ENCODE measurements at places on chromosomes 11 and 22.

DNA sequence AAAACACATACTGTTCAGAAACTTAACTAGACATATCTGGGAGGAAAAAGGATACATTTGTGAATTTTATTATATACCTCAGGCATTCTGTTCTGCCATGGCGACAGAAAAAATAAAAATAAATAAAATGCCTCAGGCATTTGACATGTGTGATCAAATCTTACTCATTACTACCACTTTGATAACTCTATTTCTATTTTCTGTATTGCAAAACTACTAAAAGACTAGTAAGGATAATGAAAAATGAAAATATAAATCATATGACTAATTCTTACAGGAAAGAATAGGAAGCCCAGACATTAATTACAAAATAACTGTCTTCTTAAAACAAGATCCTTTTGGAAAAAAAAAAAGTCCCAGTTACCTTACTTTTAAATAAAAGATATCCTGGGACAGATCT lies 5.3 kb downstream of the PICALM start:
- DNase-seq, result no peak

- no peak for DNase-seq
These were observed 111.6 kb downstream of the PHF21B start for GRCh38 chr22:44898236-44898635.

DNA sequence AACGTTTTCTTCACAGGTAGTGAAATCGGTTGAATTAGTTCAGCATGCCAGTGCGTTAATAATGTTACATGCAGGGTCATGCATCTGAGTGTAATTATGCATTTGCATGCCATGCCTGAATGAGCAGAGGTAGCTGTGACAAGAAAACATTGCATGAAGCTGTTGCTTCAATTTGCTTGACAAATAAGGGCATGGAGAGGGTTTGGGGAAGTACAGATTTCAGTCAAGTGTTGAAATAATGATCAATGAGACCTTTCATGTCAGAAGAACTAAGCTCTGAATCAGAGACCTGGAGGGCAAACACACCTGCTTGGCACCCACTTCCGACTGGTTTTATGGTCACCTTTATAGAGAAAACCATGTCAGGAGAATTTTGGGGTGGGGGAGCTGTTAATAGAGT lies 221.4 kb downstream of the DBX1 start:
- no peak for DNase-seq

DNA sequence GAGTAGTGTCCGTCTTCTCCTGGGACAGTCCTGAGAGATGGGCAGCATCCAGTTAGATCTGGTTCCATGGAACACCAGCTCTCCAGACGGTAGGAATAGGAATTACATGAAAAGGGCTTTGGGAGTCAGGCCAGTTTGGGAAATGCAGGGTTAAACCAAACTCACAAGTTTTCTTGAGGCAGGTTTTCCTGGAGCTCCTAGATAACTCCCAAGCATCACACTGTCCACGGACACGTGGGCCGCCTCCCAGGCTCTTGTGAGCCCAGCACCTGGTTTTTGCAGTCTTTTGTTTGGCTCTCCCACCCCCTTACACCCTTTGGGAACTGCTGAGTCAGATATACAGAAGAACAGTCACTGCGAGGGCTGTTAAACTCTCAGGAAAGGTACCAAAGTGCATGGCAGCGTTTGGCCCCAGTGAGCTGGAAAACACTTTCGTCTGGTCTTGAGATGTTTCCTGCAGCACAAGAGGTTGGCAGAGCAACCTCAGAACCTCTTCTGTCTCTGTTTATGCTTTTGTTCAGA lies 90.0 kb downstream of the BCR start:
- DNase-seq, result no peak

DNA sequence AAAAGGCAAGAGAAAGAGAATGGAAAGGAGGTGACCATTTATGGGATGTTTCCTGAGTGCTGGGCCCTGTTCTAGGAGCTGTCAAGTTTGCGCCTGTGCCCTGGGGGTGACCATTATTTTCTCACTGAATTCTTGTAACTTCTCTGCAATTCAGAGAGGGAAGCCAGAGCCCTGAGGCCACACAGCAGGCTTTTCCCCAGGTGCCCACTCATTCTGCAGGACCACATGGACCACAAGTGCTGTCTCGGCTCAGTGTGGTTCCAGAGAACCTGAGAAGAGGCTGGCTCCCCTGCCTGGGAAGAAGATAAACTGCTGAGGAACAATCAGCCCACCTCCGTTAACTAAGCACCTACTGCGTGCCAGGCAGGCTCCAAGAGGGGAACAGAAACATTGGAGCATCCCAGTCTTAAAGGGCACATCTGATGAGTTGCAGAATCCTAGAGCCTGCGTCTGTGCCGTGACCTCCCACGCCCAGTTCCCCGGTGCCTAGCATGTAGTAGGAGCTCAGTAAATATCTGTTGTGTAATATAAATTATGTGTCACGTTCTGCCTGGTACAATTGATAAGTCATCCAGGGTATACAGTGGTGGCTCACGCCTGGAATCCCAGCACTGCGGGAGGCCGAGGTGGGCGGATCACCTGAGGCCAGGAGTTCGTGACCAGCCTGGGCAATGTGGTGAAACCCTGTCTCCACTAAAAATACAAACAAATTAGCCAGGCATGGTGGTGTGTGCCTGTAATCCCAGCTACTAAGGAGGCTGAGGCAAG lies 31.6 kb upstream of the CRYBB3 start:
- no peak for DNase-seq

GRCh38 chr11:46711303-46711702 lies 7.7 kb upstream of the F2 start:
- DNase-seq, result no peak

DNA sequence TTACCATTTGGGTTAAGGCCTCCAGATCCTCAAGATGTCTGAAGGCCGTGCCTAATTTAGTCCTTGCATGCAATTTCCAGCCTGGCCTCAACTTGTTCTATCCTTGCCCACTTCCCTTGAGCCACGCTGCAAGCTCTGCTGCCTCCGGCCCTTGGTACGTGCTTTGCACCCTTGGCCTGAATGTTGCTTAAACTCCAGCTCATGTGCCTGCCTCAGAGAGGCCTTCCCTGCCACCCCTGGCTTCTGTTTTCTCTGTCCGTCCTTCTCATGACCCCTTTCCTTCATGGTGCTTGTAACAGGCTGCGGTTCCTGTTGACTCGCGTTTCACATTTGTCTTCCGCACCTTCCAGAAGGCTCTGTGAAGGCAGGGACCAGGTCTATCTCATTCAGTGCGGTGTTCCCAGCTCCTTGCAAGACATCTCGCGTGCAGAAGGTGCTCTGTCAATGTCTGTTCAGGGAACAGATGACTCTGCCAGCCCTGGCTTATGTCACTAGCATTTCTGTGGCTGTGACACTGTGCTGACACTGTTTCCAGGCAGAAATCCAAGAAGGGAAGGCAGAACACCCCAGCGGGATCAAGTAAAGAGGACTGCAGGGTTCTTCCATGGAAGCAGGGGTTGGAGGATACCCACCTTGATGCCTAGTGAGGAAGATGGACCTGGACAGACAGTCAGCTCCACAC lies 61.8 kb downstream of the FBLN1 start:
- DNase-seq, result no peak

DNA sequence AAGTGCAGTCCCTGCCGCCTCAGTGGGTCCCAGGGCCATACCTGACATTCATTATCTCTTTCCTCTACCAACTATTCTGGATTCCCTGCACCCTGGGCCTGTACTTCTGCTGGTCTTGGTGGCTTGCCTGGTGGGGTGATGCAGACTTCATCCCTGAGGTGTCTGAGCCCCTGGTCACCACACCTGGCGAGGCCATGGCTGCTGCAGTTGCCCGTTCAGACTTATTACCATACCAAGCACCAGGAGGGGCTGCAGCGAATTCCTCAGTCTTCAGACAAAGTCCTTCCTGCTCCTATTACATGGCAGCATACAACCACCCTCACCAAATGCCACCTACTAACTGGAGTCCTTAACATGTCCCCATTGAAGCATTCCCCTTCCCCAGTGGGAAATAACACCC lies 73.0 kb upstream of the SLC22A12 start:
- DNase-seq, result no peak

- no peak for DNase-seq
These were observed 163.0 kb downstream of the GRIK4 start for GRCh38 chr11:120674542-120674941.

GRCh38 chr11:126646701-126647557 lies 291.4 kb downstream of the ST3GAL4 start:
- no peak for DNase-seq

DNA sequence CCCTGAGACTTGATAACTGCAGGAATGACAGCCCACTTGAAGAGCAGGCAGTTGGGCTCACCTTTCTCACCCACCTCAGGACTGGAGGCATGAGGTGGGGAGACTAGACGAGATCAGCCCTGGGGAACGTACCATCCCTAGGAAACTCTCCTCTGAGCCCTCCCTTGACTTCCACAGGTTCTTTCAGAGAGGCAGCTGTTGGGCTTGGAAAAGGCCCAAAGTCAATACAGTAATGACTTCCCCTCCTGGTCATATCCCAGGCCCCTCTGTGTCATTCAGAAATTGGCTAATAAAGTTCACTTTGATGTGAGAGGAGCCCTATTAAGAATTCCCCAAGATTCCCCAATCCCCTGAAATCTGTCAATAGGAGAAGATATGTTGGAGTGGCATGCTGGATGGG lies 5.8 kb upstream of the NECTIN1 start:
- DNase-seq, result no peak

DNA sequence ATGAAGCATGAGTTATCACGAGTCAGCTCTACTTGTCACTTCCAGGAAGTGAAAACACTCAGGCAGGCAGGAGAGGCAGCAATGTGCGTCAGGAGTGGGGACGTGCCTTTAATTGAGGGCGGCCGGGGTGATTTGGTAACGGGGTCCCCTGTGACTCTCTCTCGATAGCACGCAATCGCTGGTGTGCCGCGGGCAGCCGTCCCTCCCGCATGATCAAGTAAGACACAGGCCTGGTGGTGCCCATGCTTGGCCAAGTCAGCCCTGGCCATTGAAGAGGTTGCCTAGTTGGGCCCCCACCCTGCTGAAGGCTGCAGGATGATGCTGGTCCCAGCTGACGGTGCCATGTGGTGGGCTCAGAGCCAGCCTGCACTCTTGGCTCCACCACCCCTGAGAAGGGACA lies 29.7 kb downstream of the CACNG2 start:
- no peak for DNase-seq

GRCh38 chr11:15006139-15006759 lies 34.1 kb upstream of the CALCA start:
- DNase-seq, result no peak

GRCh38 chr11:118602331-118602730 lies 5.1 kb upstream of the PHLDB1 start:
- peak; percentile 52 for DNase-seq

- peak; percentile 63 for DNase-seq
These were observed 2.0 kb downstream of the DAGLA start for GRCh38 chr11:61682093-61682732.

DNA sequence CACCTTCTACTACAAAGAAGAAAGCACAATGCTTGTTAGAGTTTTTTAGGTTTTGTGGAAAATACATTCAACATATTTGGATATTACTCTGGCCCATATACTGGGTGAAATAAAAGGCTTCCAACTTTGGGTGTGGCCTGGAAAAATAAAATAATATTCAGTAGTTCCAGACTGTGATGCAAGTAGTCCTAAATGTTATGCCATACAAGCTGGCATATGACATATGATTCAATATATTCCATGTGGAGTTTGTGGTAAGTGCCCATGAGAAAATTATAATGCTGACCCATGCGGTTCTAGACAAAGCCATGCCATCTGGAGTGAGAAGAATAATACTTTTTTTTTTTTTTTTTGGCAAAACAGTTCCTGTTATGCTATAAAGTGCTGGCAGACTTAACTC lies 683.3 kb downstream of the LUZP2 start:
- DNase-seq, result no peak

DNA sequence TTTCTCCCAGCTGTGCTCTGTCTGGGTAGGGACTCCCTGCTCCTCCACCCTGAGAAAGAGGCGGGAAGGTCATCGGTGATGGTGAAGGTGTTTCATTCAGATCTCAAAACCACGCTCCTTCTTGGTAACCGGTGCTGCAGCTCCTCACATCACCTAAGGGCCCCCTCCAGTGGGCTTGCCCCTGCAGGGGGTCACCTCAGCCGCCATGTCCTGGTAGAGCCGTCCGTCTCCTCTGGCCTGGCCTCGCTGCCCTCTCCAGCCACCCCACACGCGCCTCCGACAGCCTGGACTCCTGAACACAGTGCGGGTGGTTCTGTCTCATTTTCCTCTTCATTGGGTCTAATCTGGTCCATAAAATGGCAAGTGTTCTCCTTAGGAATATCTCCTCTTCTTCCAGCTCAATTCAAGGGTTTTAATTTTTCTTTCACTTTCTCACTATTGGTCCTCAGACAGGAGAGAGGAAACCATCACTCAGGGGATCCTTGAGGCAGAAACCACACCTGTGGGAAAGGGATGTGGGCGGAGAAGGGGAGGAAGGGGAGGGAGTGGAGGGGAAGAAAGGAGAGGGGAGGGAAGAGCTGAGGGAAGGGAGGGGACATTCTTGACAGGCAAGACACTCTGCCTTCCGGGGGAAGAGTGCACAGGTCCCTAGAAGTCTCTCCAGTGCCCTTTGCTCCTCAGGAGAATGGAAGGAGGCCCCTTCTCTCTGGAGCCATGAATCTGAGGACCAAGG lies 1338.4 kb downstream of the TBC1D22A start:
- DNase-seq, result no peak

DNA sequence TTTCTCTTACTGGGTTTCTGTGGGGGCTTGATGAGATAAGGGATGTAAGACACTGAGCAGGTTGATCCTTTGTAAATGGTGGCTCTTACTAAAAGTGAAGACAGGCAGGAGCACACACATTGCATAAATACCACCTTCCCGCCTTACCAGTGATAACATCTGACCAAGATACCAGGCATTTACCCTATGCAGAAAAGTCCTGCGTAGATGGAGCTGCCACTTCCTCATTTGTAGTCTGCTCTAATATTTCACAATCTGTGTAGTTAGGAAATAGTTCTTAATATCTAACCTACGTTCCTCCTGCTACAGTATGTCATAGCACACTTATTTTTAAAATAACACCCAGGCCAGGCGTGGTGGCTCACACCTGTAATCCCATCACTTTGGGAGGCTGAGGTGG lies 23.9 kb upstream of the SWAP70 start:
- DNase-seq, result no peak

DNA sequence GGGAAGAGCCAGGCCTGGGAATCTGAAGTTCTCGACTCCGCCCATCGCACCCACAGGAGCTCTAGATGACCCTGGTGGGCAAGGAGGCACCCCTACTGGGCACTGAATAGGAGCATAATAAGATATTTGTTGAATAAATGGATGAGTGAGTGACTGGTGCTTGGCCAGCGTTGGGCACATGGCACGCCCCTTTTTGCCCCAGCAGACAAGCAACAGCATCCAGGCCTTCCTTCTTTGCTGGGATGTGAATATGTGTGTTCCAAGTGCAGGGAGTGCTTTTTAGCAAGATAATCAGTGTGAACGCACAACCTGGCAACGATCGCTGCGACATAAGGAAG lies 443 bp upstream of the CELF1 start:
- DNase-seq, result no peak

DNA sequence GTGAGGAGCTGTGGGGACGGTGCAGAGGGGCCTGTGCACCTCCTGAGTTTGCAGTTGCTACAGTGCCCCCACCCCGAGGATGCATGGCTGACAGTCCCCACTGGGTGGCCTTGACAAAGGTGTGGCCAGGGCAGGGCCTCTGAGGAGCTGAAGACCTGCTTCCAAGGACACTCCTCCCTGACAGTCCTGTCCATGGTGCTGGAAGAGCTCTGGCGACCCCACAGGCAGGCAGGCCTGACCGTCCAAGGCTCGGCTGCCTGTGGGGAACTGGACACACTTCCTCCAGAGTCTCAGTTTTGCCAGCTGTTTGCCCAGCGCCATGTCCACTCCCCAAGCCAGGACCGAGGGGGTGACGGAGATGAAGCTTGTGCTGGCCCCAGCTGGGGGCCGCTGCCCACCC lies 32.7 kb downstream of the BRSK2 start:
- no peak for DNase-seq
